ENCODE measurements at places on chromosomes 7 and 10.

- DNase-seq: no peak
These were observed 292.1 kb downstream of the THSD7A start for GRCh38 chr7:11539853-11540252.

DNA sequence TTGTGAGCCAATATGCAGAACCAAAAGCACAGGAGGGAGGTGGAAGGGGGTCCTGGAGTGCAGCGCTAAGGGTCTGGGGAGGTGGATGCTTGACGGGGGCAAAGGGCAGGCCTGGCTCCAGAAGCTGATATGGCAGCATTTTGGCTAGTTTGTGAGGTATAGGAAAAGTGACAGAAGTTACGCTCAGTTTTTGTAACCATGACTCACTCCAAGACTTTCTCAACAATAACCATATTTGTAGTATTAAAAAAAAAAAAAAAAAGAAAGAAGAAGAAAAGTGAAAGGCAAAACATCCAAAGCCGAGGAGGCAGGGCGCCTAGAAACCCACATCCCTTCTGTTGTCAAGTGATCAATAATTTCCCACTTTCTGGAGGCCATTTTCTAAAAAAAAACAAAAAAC is 92.3 kb downstream of the RNF216 start:
- no peak for DNase-seq

- no peak for DNase-seq
These were observed 37.2 kb downstream of the HTRA1 start for GRCh38 chr10:122498521-122498920.

DNA sequence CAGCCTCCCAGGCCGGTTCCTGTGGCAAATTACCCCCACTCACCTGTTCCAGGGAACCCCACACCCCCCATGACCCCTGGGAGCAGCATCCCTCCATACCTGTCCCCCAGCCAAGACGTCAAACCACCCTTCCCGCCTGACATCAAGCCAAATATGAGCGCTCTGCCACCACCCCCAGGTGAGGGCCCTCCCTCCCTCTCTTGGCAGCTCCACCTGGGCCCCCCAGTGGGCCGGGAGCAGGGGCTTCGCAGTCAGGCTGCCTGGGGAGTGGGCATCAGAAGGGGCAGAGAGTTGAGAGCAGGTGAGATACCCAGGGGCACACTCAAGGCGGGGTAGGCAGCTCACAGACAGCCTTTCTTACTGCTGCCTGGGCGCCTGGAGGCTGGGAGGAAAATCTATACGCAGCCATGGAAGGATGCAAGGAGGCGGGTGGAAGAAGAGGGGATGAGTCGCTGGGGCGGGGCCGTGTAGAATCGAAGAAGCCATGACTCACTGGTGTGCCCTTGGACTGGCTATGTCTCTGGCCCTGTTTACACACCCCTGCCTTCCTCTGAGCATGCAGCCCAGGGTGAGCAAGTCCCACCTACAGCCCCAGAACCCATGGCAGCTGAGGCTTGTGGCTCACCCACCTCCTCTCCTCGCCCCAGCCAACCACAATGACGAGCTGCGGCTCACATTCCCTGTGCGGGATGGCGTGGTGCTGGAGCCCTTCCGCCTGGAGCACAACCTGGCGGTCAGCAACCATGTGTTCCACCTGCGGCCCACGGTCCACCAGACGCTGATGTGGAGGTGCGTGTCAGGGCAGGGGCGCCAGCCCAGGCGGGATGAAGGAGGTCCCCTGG is 48.6 kb upstream of the PPIF start:
- no peak for DNase-seq

- DNase-seq: no peak
These were observed 21.0 kb upstream of the GNA12 start for GRCh38 chr7:2864999-2865670.

GRCh38 chr10:69911613-69912528 is 110.2 kb downstream of the COL13A1 start:
- no peak for DNase-seq

DNA sequence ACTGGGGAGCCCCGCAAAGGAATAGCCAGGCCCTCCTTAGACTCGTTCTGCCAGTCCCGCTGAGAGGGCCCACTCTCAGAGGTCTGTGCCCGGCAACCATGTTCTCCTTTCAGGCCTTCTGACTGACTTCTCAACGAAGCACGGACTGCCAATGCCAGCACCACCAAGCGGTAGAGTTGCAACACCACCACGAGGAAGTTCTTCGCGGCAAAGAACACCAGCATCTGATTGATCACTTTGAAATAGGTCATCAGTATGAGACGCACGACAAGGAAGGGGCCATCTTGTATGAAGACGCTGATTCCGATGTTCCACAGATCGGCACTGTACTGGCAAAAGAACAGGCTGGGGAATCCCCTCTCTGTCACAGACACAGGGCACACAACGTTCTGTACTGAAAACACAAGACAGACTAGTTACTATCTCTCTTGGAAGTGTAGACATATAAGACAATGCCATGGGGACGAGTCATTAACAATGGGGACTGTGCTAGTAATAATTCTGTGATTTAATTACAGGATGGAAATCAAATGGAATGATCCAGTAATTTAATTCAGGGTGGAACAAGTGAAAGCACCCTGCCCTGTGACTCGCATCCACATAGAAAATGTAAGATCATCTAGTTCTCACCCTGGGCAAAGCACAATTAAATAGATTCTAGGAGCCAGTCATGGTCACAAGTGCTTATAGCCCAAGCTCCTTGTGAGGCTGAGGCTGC is 42.7 kb downstream of the TMEM26 start:
- no peak for DNase-seq

- no peak for DNase-seq
These were observed at the start of gene VIPR2 for GRCh38 chr7:159144758-159145489. Gene VIPR2 (minus strand): TSS chr7:159144867. CDS start chr7:159144771, 96 bp downstream.

GRCh38 chr7:77450054-77450453 is 33.9 kb upstream of the GSAP start:
- DNase-seq: no peak

- no peak for DNase-seq
These were observed 27.9 kb downstream of the TARP start for GRCh38 chr7:38245409-38245977.

- no peak for DNase-seq
These were observed 13.6 kb upstream of the GPR37 start for GRCh38 chr7:124779194-124779593.

DNA sequence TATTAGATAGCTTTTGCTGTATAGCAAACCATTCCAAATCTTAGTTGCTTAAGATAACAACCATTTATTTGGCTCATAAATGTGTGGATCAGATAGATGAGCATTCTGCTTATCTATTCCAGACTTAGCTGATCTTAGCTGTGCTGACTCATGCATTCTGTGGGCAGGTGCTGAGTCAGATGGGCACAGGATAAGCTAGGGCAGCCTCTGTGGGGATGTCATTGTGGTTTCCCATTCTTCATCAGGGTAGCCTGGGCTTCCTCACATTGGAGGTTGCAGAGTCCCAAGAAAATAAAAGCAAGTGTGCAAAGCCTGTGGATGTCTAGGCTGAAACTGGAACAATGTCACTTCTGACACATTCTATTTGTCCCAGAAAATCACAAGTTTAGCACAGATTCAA is 917.0 kb downstream of the TYW1 start:
- no peak for DNase-seq

- DNase-seq: no peak
These were observed 98.8 kb downstream of the CACNB2 start for GRCh38 chr10:18238870-18239485.

- no peak for DNase-seq
These were observed 204.9 kb upstream of the PTER start for GRCh38 chr10:16231734-16232435.

GRCh38 chr7:74625446-74625845 is 32.1 kb upstream of the GTF2I start:
- DNase-seq: no peak

DNA sequence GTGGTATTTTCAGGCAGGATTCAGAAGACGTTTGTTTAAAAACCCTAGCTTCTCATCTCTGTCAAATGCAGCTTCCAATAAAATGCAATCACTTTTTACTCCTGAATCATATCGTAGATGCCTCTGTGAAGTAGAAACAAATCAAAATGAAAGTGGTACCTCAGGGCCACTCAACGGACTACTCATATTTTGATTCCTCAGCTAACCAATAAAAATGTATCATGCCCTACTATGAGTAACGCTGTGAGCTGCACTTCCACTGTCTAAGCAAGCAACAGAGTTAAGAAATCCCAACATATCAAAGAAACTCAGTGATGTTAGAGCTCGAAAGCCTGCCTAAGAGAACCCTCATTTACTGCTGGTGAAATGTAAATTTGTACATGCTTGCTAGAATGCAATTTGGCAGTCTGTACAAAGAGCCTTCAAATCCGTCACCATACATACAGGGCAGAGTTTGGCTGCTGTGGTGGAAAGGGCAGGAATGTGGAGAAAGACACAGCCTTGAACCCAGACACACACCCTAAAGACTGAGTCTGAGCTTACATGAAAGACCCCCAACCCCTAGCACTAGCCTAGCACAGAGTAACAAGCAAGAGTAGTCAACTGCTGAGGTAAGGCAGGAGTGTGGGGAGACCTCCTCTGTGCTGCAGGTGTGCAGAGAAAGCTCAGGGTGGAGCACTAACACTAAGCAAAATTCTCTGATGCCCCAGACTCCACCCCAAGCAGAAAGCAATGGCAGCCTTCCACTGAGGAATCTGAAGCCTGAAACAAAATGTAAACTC is 151.5 kb downstream of the ANK3 start:
- DNase-seq: no peak

DNA sequence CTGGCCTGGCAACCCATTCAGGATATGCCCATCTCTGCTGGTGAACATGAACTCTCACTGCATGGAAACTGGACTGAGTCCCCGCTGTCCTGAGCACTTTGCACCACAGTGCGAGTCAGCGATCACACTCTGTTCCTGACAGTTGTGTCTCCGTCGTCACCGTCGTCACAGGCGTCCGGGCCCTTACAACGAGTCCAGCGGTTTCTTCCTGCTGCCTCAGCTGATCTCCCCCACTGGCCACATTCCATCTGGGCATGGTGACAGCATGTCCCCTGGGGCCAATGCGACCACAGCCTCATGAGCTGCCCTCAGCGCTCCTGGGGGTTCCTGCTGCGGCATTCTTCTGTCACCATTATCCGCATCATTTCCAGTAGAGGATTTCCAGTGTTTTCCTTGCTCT is 76.8 kb upstream of the KLF6 start:
- DNase-seq: no peak

DNA sequence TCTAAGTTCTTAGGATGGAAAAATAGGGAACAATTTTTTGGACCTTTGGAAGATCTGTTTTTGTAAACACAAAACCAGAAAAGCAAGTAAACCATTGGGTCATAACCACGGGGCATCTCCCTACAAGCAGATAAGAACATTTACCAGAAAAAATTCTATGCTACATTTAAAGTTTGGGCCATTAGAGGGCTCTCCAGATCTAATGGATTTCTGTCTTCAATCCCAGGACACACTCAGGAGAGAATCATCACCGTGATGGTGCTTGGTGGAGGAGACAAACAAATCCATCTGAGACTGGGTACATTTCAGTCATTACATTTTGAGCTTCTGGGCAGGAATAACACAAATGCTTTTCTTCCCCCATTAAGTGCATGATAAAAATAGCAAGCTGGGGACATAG is 178.4 kb upstream of the TARP start:
- DNase-seq: no peak

- DNase-seq: no peak
These were observed 40.1 kb upstream of the SLC29A3 start for GRCh38 chr10:71278691-71279588.

DNA sequence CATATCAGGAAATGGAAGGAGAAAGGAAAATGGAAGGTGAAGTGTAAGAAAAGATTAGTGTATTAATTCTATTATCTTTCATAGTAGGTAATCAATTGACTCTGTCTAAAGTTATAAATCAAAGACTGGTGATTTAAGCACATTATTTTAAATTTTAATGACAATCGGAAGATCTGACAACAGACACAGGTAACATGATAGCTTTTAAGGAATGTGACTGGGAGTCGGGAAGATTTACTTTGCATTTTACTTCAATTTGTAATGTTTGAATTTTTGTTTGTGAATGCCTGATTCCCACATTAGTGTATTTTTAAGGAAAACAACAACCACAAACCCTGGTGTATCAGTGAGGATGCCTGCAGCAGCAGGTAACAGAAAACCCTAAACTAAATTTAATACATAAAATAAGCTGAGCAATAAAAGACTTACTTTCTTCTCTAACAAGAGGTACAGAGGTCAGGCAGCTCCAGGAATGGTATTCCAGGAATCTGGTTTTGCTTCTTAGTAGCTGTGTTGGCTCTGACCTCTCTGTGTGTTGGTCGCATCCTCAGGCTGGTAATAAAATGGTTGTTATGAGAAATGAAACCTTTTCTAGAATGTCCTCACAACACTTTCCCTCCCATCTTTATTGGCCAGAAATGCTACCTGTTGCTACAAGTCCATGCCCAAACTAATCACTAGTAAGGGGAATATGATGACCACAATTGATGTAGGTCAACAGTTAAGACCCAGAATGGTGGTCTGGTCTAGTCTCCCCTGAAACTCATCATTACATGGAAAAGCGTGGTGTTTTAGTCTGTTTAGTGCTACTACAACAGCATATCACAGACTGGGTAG is 12.2 kb downstream of the DNAJB9 start:
- DNase-seq: no peak

DNA sequence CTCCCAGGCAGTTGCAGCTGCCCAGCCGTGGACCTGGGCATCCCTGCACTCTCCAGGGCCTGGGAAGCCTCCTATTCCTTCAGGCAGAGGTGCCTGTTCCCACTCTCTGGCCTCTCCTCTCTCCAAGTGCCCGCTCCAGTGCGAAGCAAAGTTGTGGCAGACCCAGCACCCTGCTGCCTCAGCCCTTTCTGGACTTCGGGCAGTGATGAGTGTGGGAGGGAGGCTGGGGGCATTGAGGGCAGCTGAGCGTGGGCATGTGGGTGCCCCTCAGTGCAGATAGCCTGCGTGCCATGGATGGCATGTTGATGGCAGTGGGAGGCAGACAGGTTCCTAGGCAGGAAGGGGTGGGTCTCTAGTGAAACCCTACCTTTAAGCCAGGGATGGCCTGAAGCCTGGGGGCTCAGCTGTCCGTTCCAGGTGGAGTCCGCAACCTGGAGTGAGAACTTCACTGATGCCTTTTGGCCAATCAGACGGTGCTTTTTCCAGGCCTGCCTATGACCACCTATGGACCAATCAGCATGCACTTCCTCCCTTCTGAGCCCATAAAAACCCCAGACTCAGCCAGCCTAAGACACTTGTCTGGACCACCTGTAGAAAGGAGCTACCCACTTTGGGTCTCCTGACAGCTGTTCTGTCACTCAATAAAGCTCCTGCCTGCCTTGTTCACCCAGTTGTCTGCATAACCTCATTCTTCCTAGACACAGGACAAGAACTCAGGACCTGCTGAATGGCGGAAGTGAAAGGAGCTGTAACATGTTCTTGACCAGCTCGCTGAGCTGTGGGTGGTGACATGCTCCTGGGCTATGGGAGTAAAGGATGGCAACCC is 26.1 kb downstream of the SVIL start:
- no peak for DNase-seq

DNA sequence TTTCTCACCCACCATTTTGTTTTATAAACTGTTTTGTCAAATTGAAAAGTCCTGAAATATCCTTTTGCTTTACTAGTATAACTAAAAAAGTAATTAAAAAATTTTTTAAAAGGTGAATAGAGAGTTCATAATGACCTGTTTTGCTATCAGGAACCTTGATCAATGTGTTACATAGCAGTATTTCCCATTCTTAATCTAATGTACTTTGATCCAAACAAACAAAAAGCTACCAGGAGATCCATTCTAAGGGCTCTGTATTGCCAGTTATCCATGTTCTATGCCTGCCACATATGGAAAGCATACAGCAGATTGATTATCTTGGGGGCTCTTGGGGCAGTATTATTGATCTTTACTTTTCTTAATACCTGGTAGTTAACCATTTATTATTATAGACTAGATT is 32.1 kb downstream of the ZMYND11 start:
- DNase-seq: no peak

- no peak for DNase-seq
These were observed 41.0 kb downstream of the SP8 start for GRCh38 chr7:20745702-20746101.
